ENCODE measurements at places on chromosomes 4 and X. TPM values are rescaled to one million over a fixed set of nuclear protein-coding genes. Genes with fewer than 3 reads are reported as not detected.

The RBMXL3 gene
- not detected for total RNA-seq

The AMBN gene
- not detected for total RNA-seq

The DRD5 gene
- not detected for total RNA-seq

The SLC6A8 gene
- 108 TPM for total RNA-seq

The UGT2B15 gene
- total RNA-seq, result not detected

The SLC6A14 gene
- total RNA-seq, result not detected

The TCEAL6 gene
- total RNA-seq, result not detected

The RHOXF1 gene
- 0.98 TPM for total RNA-seq

All from glutamatergic neuron (in vitro differentiated cells).